ENCODE measurements at places on chromosomes 6 and 20.

- DNase-seq: no peak
Observed at GRCh38 chr6:118677193-118677592, 25.8 kb upstream of the CEP85L start.

GRCh38 chr6:72365773-72366172 is 256.1 kb upstream of the KCNQ5 start:
- no peak for DNase-seq

DNA sequence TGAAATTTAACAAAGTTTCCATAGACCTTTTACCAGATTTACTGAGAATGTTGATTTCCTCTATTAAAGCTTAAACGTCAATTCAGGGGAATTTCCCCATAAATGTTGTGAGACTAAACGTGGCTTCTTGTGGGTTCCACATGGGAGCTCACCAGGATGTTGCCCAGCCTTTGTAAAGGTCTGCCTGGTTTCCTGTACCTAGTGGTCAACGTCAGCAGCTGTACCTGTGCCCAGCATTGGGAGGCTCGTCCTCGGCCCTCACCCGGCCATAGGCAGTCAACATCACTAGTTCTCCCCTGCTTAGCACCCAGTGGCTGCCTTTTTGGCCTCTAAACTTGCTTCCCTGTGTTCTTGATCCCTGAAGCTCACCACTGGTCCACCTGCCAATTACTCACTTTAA is 22.1 kb upstream of the CD83 start:
- no peak for DNase-seq

GRCh38 chr20:49583669-49584417 is 15.9 kb upstream of the PTGIS start:
- no peak for DNase-seq

DNA sequence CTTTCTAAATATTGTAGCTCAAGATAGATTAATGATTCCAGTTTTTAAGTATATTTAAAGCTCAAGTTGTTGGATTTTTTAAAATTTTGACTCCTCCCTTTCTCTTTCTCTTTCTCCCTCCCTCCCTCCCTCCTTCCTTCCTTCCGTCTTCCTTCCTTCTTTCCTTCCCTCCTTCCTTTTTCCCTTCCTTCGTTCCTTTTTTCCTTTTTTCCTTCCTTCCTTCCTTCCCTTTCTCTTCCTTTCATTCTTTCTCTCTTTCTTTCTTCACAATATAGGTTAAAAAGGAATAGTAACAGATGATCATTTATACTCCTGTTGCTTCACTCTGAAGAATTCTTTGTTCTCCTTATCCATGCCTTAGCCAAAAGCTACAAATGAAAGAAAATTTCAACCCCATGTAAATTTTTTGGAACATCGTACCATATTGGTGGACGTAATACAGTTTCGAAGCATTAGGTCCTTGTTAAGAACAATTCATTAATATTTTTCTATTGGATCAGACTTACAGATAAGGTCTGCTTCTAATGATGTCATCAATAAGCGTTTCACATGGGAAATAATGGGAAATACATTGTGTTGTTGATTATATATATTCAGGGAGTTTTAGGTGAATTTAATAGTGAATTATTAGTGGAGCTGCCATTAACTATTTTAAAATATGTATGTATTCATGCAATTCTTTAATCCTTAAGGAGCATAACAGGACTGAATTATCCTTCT is 139.6 kb upstream of the SLC35B3 start:
- DNase-seq: no peak

DNA sequence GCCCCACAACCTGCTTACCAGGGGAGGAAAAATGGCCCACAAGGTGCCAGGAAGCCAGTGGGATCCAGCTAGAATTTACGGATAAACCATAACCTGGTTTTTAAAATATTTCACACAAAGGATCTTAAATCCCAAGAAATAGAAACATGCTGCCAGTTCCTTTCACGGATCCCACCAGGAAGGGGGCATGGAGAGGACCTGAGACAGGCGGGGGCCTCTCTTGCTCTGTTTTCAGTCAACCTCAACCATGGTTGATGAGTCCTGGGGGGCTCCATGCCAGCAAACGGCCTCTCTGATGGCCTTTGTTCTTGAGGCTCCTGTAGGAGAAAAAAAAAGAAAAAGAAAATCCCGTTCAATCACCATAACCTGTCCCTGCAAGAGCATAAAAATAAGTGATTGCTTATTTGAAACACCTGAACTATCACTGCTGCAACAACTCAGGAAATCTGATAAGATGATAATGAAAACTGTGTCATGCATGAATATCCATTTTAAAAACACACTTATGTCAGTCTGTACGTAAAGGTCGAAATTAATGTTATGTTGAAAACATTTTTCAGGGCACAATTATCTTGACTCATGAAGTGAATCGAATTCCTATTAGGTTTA is 125.8 kb upstream of the CST7 start:
- DNase-seq: no peak

GRCh38 chr6:133396233-133396983 is 155.3 kb downstream of the EYA4 start:
- DNase-seq: no peak

GRCh38 chr6:47034926-47035325 is 7.2 kb downstream of the ADGRF1 start:
- DNase-seq: no peak

DNA sequence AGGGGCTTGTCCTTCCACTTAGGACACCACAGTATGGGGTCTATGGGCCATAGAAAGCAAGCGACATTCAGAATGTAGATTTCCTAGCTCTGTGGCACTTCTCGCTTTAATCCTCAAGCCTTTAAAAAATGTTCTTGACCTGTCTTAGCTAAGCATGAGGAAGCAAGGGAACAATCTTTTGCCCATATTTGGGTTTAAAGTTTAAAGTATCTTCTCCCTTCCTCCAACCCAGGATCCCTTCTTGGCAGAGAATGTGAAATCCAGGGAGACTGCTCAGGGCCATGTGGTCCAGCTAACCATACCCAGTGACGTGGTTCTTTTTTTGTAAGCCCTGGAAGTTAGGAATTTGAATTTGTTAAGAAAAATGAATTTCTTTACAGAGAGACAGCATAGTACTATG is 289.9 kb downstream of the BTBD9 start:
- DNase-seq: no peak

DNA sequence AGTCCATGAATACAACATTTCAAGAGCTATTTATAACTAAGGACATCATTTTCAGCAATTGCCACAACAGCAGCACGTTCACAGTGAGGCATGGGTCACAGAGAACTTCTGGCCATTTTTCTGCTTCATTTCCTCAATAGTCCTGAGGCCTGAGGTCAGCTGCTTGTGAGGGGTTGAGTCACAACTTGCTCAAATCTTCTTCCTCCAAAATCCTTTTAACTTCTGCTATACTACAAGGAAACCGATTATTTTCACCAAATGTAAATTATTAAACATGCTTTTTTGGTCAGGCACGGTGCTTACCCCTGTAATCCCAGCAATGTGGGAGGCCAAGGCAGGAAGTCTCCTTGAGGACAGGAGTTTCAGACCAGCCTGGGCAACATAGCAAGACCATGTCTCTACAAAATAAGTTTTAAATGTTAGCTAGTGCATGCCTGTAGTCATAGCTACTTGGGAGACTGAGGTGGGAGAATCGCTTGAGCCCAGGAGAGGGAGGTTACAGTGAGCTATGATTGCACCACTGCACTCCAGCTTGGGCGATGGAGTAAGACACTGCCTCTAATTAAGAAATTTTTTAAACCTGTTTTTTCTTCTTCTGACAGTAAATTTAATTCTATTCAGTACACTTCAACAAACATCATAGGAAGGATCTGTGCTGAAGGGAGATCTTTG is 11.1 kb upstream of the SLC16A10 start:
- no peak for DNase-seq

DNA sequence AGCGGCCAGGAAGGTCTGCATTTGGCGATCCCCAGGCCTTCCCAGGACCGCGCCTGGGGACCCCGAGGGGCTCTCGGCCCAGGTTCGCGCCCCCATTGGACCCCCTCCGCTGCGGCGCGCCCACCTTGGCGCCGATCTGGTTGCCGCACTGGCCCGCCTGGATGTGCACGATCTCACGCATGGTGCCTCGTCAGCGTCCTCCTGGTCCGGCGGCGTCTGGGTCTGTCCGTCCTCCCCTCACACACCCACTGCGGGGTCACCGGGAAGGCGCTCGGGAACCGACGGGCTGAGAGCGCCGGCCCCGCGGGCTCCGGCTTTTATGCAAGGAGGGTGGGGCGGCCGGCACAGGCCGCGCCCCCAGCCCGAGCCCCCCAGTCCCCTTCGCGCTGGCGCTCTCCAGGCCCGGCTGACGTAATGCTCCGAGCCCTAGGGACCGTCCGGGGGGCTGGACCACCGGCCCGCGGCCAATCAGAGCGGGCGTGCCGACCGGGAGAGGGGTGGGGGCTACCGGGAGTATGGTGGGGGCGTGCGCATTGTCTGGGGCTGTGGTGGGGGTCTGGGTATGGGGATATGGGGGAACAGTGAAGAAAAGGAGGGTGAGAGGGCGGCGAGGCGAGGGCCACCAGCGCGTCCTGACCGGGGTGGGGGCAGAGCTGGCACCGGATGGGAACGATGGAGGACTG is at the start of gene TUBB2B:
Gene TUBB2B, minus strand, starts transcription at position 291 of the 683 bp plus-strand sequence. Its CDS starts 110 bp downstream, at position 181.
- no peak for DNase-seq

GRCh38 chr6:43739642-43740091 is 30.3 kb upstream of the VEGFA start:
- no peak for DNase-seq

DNA sequence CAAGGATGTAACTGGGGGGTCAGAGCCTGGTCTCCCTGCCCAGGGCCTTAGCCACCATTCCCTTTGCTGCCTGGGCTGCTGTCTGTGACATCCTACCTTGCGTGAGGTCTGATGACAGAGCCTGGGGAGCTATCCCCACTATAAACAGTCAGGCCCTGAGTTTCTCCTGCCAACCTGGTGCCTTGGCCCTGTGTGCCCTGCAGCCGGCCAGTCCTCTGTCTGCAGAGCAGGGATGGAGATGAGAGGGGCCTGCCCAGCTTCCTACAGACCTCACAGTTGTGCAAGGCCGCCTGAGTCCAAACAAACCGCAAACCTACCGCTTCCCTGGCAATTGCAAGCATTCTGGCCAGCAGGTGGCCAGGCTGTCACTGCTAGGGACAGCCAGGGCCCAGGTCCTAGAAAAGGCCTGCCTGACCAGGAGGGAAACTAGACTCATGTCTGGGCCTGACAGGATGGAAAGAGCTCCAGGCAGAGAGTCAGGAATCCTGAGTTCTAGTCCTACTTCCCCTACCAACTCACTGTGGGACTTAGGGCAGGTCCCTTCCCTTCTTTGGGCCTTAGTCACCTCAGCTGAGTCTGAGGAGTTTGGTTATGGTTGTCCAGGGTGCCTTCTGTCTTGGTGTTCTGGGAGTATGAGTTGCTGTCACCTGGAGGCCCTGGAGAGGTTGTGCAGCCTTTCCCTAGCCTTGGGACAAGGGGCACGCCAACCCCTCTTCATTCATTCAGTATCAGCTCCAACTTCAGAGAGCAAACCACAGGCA is 86.2 kb downstream of the VEGFA start:
- DNase-seq: no peak

DNA sequence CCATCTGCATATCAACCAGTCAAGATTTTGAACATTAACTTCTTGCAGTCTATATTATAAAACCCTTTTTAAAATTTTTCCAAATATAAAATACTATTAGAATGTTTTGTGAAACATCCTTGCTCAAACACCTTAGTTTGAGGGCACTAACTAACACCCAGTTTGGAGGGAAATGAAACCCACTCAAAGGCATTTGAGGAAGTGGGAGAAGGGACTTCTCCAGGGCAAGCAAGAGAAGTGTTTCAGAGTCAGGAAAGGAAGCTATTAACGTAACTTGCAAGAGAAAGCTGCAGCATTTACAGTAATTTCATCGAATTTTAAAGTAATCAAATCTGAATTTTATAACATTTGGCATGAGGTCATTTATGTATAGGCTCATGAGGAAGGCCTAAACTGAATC is 21.3 kb downstream of the MTFR2 start:
- no peak for DNase-seq

DNA sequence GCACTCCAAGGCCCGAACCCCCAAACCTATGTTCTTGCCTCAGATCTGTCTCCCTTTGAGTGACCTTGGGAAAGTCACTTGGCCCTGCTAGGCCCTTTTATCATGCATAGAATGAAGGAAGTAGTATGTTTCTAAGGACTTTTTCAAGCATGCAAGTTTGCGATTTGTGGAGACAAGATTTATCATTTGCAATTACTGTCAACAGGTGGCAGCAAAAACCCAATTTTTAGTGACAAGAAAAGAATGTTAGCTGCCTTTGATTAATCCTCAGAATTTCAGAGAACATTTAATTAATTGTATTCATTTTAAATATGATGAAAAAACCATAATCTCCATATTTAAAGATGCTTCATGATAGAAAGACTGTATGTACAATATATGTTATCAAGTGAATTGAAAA is 28.3 kb upstream of the PREP start:
- no peak for DNase-seq

- DNase-seq: no peak
Observed at GRCh38 chr6:18081025-18081668, 41.3 kb downstream of the NHLRC1 start.

DNA sequence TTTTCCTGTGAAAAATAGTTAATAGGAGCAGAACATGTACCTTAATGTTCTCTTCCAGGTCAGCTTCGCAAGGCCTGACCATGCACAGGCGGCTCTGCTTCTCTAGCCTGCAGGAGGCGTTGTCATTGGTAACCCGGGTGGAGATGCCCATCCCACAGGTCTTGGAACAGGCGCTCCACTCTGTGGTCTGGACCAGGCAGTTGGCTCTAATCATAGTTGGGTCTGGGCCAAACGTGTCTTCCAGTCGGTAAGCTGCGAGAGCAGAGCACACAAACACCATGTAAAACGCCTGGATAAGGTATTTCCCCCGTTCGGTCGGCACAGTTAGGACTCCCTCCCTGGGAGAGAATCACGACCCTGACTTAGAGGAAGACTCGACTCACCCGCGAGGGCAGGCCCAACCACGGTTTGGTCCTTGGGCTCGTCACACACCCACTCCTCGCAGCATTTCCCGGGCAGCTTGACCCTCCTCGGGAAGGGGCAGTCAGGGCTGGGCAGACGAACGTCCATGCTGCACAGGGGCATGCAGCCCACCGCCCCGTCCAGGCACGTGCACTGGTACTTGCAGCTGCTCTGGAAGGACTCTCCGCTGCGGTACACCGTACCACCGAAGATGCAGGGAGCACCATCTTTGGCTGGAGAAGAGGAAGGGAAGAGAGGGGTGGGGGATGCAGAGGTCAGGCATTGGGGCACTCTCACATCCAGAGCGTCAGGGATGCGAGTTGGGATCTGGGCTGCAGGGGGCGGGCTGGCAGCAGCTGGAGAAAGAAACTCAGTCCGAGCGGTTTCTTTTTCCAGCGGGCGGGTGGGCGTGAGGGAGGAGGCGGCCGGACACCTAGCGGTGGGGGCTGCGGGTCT is 1.0 kb downstream of the CCN2 start:
- DNase-seq: no peak

- no peak for DNase-seq
Observed at GRCh38 chr20:22556565-22557056, 27.8 kb downstream of the FOXA2 start.

DNA sequence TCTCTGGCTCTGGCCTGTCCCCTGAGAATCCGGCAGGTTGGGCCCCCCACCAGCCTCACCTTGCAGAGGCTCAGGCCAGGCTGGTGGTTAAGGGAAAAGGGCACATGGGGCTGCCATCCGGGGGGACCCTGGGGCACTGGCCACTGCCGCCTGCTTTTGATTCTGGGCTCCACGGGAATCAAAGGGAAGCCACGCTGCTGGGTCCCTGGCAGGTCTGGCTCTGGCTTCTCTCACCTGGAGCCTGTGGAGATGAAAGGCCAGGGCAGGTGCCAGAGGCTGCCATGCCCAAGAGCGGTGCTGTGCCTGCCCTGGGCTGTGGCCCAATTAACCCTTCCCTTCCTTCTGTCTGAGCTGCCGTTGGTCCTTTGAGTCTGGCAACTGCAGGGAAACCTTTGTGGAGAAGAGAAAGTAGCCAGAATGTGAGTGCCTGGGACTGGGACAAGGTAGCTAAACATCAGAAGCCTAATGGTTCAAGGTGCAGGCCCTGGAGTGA is 9.4 kb upstream of the CDH22 start:
- DNase-seq: no peak

Measured in GM12878 (cell line).